PC-9 (cell line): ENCODE measurements at places on chromosomes 5 and 9. TPM values are rescaled to one million over a fixed set of nuclear protein-coding genes. Genes with fewer than 3 reads are reported as not detected.

- peak overlapping the region; percentile 86 for H3K4me3 ChIP-seq
- no peaks in the 10 kb centered on the region for H3K27me3 ChIP-seq
- peak; percentile 32 for DNase-seq
- no peaks in the 10 kb centered on the region for H3K36me3 ChIP-seq
- H3K4me1 ChIP-seq = peaks cover 28% of the 10 kb centered on the region
- H3K27ac ChIP-seq = 0 out of 2 replicates have a peak overlapping the region, but pooled peaks have one; percentile 23
These were observed 8.7 kb upstream of the GRIN1 start for GRCh38 chr9:137130176-137130755.

- DNase-seq = no peak
- H3K36me3 ChIP-seq = no peaks in the 10 kb centered on the region
- no peak overlapping the region for H3K4me3 ChIP-seq
- no peaks in the 10 kb centered on the region for H3K27me3 ChIP-seq
- H3K4me1 ChIP-seq = no peaks in the 10 kb centered on the region
These were observed 1447.3 kb upstream of the ACO1 start for GRCh38 chr9:30937106-30937505.

GRCh38 chr9:122941582-122942234, 888 bp downstream of the RABGAP1 start:
- H3K27me3 ChIP-seq = no peaks in the 10 kb centered on the region
- DNase-seq = no peak
- H3K4me3 ChIP-seq = peak overlapping the region; percentile 89
- peaks cover 13% of the 10 kb centered on the region; the same call in 1 of the 2 replicates for H3K36me3 ChIP-seq
- peak overlapping the region; percentile 81 for H3K27ac ChIP-seq
- H3K4me1 ChIP-seq = peaks cover 34% of the 10 kb centered on the region

DNA sequence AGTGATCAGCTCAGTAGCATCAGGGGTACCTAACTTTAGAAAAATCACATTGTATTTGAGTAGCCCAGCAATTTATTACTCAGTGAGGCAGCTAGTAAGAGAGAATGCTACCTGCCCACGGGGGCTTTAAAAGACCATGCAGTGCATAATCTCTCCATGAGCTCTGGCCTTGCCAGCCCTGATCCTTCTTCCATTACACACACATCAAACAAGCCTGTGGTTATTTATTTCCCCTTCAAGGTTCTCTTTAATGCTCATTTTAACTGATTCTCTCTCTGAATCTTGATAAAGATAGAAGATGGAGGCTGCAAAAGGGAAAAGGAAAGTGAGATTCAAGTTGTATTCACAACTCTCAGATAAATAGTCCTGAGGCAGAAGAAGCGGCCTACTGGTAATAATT, 22.3 kb downstream of the ANKRD31 start:
- H3K27ac ChIP-seq = no peak overlapping the region
- H3K4me1 ChIP-seq = no peaks in the 10 kb centered on the region
- no peaks in the 10 kb centered on the region for H3K36me3 ChIP-seq
- H3K4me3 ChIP-seq = no peak overlapping the region
- no peak for DNase-seq

DNA sequence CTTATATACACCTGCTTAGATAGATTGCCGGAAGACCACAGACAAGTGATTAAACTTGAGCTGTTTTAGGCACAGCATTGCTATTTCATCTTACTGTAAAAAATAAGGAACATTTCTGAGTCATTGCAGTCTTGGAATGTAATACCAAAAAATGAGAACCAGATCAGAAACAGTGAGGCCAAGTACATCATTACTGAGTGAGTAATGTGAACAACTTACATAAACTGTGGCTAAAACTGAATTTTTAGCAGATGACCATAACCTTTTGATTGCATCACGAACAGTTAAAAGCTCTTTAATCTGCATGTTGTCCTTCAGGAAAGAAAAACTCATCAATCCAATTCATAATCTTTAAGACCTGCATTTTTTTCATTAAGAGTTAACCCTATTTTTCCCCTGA, 157.1 kb upstream of the FGF10 start:
- H3K27ac ChIP-seq = no peak overlapping the region
- no peak for DNase-seq
- no peaks in the 10 kb centered on the region for H3K36me3 ChIP-seq
- H3K4me3 ChIP-seq = no peak overlapping the region

GRCh38 chr9:20078246-20078645, 289.4 kb upstream of the SLC24A2 start:
- H3K36me3 ChIP-seq = no peaks in the 10 kb centered on the region
- H3K27ac ChIP-seq = no peak overlapping the region
- no peaks in the 10 kb centered on the region for H3K4me1 ChIP-seq
- H3K27me3 ChIP-seq = no peaks in the 10 kb centered on the region
- DNase-seq = no peak

SMC2 gene
- total RNA-seq = 29.2 and 40.5 TPM in 2 replicates

- DNase-seq = no peak
- H3K4me3 ChIP-seq = no peak overlapping the region
- peaks cover 14% of the 10 kb centered on the region for H3K36me3 ChIP-seq
- H3K27ac ChIP-seq = no peak overlapping the region
- no peaks in the 10 kb centered on the region for H3K27me3 ChIP-seq
- H3K4me1 ChIP-seq = no peaks in the 10 kb centered on the region
These were observed 42.5 kb downstream of the SFXN1 start for GRCh38 chr5:175520873-175521272.

- no peak for DNase-seq
- no peak overlapping the region for H3K27ac ChIP-seq
- H3K4me3 ChIP-seq = no peak overlapping the region
- no peaks in the 10 kb centered on the region; the same call in 1 of the 2 replicates for H3K36me3 ChIP-seq
These were observed 44.2 kb downstream of the NLN start for GRCh38 chr5:65766175-65766574.

GRCh38 chr9:127769101-127769500, 9.4 kb downstream of the SH2D3C start:
- no peak overlapping the region for H3K4me3 ChIP-seq
- H3K27me3 ChIP-seq = no peaks in the 10 kb centered on the region; the same call in 1 of the 2 replicates
- DNase-seq = no peak
- no peaks in the 10 kb centered on the region for H3K36me3 ChIP-seq
- peaks cover 7% of the 10 kb centered on the region for H3K4me1 ChIP-seq
- H3K27ac ChIP-seq = no peak overlapping the region

DNA sequence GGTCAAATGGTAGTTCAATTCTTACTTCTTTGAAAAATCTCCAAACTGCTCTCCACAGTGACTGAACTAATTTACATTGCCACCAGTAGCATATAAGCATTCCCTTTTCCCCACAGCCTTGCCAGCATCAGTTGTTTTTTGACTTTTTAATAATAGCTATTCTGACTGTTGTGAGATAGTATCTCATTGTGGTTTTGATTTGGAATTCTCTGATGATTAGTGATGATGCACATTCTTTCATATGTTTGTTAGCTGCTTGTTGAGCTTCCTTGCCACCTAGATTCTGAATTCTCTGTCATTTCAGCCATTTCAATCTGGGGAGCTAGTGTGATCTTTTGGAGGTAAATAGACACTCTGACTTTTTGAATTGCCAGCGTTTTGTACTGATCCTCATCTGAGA, 24.0 kb downstream of the CDK20 start:
- H3K27me3 ChIP-seq = no peaks in the 10 kb centered on the region
- no peak for DNase-seq
- H3K36me3 ChIP-seq = no peaks in the 10 kb centered on the region
- no peak overlapping the region for H3K27ac ChIP-seq
- no peaks in the 10 kb centered on the region for H3K4me1 ChIP-seq

THBS4 gene
- total RNA-seq = 6.6 and 8.1 TPM in 2 replicates

GRCh38 chr5:131634666-131634995, 398 bp downstream of the RAPGEF6 start:
- peaks cover 38% of the 10 kb centered on the region for H3K4me1 ChIP-seq
- H3K27me3 ChIP-seq = no peaks in the 10 kb centered on the region
- H3K36me3 ChIP-seq = no peaks in the 10 kb centered on the region
- H3K27ac ChIP-seq = peak overlapping the region; percentile 96

DNA sequence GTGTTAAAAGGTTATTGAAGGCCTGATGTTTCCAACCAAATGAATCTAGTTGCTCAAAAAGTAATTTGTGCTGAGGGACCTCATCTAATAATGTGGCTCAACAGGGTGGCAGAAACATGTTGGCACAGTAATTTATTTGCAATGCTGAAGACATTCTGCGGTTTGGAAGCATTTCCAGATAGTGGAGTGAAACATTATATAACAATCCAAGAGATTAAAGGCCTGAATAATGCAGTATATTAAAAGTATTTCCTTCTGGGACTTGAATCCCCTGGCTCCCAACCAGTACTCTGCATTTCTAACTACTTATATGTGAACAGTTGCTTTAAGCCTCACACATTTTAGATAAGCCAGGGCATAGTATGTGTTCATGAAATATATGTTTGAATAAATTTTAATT, 25.9 kb upstream of the ALDH1A1 start:
- H3K4me3 ChIP-seq = no peak overlapping the region
- H3K27ac ChIP-seq = peak overlapping the region; percentile 24; the same call in 1 of the 2 replicates
- no peaks in the 10 kb centered on the region for H3K36me3 ChIP-seq
- DNase-seq = no peak
- H3K4me1 ChIP-seq = peaks cover 9% of the 10 kb centered on the region
- no peaks in the 10 kb centered on the region for H3K27me3 ChIP-seq

GRCh38 chr9:109609060-109609459, 111.0 kb upstream of the PTPN3 start:
- DNase-seq = no peak
- H3K36me3 ChIP-seq = no peaks in the 10 kb centered on the region
- no peak overlapping the region for H3K27ac ChIP-seq
- H3K4me3 ChIP-seq = no peak overlapping the region
- H3K4me1 ChIP-seq = no peaks in the 10 kb centered on the region

- no peak overlapping the region for H3K4me3 ChIP-seq
- no peak for DNase-seq
- no peak overlapping the region for H3K27ac ChIP-seq
- H3K4me1 ChIP-seq = peaks cover 41% of the 10 kb centered on the region
- H3K27me3 ChIP-seq = no peaks in the 10 kb centered on the region
These were observed 9.8 kb downstream of the PDLIM4 start for GRCh38 chr5:132267166-132267739.

CYLC2 gene
- not detected in 2 replicates for total RNA-seq

- H3K36me3 ChIP-seq = no peaks in the 10 kb centered on the region
- DNase-seq = no peak
These were observed 27.5 kb upstream of the NCS1 start for GRCh38 chr9:130144703-130145102.

- no peak overlapping the region for H3K27ac ChIP-seq
- no peaks in the 10 kb centered on the region for H3K4me1 ChIP-seq
- no peaks in the 10 kb centered on the region for H3K27me3 ChIP-seq
- no peaks in the 10 kb centered on the region for H3K36me3 ChIP-seq
- no peak for DNase-seq
These were observed 235.2 kb upstream of the ELL2 start for GRCh38 chr5:96196890-96197289.

DNA sequence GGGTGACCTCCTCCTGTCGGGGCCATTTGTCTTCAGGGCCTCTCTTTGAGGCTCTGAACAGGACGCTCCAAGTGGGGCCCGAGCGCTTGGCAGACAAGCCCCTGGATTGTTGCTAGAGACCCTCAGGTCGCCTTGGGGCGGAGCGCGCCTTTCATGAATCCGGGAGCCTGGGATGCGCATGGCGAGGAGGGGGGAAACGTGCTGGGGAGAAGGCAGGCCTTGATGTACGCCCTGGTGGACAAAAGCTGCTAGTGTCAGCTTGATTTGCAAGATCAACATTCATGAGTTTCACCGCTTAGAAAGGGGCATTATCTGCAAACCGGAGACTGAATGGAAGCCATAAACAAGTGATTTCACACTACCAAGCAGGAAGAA, 226.3 kb downstream of the SMARCA2 start:
- 0 out of 2 replicates have a peak, but pooled peaks cover 4% of the 10 kb centered on the region for H3K4me1 ChIP-seq
- H3K27me3 ChIP-seq = no peaks in the 10 kb centered on the region
- no peaks in the 10 kb centered on the region for H3K36me3 ChIP-seq
- H3K4me3 ChIP-seq = peak overlapping the region; percentile 68; the same call in 1 of the 2 replicates
- DNase-seq = no peak

DNA sequence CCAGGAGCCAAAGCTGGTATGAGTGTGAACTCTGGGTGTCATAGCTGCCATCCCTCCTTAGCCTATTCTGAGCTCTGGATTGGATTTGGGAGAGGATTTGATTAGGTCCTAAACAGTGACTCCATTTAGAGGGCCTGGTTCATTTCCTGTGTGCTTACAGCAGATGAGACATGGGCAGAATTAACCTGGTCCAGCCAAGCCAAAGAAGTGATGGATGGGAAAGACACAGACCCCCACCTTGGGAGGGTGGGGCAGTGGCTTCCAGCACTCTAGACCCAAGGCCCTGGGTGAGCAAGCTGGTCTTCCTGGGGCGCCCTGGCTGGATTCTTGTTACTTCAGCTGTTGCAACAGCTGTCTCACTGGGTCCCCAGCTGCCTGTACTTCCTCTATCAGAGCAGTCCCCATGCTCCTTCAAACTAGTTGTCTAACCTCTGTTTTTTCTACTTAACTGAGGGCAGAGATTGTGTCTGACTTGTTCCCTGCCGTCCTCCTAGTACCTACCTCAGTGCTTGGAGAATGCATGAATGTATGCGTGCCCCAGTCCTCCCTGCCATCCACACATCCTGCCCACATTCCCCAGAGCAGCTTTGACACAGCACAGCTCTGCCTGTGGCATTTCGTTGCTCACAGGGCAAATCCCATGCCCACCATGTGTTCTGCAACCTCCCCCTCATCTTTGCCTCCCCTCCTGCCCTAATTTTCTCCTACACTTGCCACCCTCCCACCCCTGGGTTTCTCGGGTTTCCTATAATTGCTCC, 115.9 kb downstream of the RGS3 start:
- peaks cover 67% of the 10 kb centered on the region for H3K4me1 ChIP-seq
- no peaks in the 10 kb centered on the region for H3K27me3 ChIP-seq
- DNase-seq = peak; percentile 33
- peaks cover 3% of the 10 kb centered on the region; the same call in 1 of the 2 replicates for H3K36me3 ChIP-seq
- peak overlapping the region; percentile 45 for H3K4me3 ChIP-seq

DNA sequence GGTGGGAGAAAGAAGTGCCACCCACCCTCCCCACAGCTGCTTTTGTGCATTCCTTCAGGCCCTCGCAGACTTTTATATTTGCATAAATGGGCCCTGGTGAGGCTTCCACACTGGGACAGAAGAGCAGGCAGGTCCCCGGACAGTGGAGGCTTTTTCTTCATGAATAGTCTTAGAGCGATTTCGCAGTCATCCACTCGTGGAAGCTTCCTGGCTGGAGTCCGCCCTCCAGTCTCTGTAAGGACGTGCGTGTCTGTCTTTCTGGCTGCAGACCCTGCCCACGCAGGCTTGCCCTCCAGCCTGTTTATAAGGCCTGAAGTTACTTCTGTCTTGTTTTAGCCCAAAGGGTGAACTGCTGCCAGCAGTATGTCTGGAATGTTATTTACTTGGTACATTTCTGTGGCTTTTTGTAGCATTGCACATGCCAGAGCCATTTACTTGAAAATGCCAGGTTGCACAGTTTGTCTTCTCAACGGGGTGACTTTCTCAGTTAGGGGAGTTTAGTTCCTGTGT, 195.7 kb downstream of the AOPEP start:
- H3K36me3 ChIP-seq = peaks cover 12% of the 10 kb centered on the region; the same call in 1 of the 2 replicates
- H3K4me1 ChIP-seq = peaks cover 92% of the 10 kb centered on the region
- DNase-seq = peak; percentile 79
- peak overlapping the region; percentile 97 for H3K27ac ChIP-seq
- peak overlapping the region; percentile 46 for H3K4me3 ChIP-seq
